ENCODE measurements at places on chromosomes 12 and 14.

DNA sequence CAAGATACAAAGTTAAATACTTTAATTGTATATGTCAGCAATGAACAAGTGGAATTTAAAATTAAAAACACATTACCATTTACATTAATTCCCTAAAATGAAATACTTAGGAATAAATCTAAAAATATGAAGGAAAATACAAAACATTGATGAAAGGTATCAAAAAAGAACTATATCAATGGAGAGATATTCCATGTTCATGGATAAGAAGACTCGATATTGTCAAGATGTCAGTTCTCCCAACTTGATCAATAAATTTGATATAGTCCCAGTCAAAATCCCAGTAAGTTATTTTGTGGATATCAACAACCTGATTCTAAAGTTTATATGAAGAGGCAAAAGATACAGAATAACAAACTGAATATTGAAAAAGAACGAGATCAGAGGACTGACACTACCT lies 33.5 kb downstream of the GPR68 start:
- DNase-seq: no peak

- no peak for DNase-seq
Measured at GRCh38 chr14:91115986-91116770, 2.3 kb downstream of the DGLUCY start.

GRCh38 chr12:108315486-108316105 lies 23.5 kb downstream of the CMKLR1 start:
- no peak for DNase-seq

DNA sequence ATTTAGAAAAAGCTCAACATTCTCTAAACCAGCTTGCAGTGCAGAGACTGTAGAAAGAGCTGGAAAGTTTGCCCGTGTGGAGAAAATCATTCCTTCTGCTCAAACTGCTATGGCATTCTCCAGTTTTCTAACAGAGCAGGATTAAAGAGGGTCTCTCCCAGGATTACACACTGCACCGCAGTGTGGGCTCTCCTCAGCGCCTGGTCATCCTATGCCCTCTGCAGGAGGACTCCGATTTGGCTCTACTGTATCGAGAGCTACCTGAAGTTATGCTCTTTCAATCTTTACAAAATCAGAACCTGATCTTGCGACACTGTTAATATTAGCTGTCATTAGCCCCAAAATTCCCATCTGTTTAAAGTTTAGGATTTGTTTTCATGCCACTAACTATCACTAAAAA lies 33.0 kb downstream of the BHLHE41 start:
- DNase-seq: no peak

GRCh38 chr14:47392326-47392725 lies 283.1 kb downstream of the MDGA2 start:
- no peak for DNase-seq

GRCh38 chr12:121970581-121971300 lies 50.9 kb upstream of the BCL7A start:
- DNase-seq: no peak

DNA sequence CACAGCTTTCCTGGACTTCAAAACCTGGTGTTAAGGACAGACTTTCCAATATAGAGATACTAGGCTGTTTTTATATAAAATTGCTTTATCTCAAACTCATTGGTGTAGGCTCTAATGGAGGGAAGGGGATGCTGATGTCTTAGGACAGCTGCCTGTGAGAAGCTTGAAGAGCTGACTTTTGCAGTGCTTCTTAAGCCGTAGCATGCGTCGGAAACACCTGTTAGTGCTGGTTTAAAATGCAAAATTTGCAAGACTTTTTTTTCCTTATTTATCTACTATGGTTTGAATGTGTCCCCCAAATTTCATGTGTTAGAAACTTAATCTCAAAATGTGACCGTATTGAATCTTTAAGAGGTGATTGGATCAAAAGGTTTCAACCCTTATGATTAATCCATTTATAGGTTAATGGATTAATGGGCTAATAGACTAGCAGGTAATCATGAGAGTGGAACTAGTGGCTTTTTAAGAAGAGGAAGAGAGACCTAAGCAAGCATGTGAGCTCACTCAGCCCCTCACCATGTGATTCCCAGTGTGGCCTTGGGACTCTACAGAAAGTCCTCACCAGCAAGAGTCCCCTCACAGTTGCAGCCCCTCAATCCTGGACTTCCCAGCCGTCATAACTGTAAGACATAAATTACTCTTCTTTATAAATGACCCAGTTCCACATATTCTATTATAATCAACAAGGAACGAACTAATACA lies 60.9 kb upstream of the FUT8 start:
- DNase-seq: no peak

DNA sequence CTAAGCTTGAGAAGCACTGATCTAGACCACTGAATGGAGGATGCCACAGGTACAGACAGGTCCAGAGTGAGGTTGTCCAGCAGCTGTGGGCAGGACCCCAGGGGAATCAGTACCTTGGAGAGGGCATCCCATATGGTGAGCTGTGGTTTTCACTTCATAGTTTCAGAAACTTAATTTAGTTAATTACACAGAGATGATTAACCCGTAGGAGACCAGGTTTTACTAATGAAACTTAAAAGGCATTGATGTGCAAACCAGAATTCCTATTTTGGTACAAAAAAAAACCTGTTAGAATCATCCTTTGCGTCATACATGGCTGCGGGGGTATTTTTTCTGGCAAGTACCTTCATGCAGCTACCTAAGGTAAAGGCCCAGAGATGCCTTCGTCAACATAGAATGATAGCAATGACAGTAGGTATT lies 159.3 kb downstream of the DACT1 start:
- peak; percentile 59 for DNase-seq

DNA sequence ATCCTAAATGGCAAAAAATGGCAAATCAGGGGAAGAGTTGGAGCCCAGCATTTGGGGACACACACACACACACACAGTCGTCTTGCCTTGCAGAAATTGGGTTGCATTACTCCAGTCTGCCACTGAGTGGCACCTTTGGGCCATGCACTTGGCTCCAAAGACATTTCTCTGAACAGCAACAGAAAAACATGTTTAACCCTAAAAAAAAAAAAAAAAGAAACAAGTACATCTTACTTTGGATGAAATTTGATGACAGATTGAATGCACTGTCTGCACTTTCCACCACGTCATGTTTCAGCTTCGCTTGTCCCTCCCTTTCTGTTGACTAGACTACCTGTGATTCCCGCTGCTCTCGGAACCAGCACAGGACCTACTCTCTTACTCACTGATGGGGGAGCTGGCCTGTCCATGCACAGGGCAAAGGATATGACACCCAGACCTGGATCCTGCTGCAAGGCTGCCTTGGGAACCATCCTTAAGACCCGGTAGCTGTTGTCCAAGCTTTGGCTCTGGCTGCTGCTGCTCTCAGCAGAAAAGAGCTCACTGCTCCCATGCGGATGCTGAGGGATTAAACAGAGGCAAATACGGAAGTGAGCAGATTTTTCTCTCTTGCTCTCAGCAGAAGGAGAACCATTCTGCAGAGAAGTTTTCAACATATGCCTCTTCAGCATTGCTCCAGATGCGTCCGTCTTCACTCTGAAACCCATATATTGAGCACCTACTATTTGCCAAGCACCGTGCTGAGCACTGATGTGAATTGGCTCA lies 376.8 kb downstream of the DPF3 start:
- DNase-seq: peak; percentile 63

All from foreskin keratinocyte (primary cell).